ENCODE measurements at places on chromosomes 16 and 17.

DNA sequence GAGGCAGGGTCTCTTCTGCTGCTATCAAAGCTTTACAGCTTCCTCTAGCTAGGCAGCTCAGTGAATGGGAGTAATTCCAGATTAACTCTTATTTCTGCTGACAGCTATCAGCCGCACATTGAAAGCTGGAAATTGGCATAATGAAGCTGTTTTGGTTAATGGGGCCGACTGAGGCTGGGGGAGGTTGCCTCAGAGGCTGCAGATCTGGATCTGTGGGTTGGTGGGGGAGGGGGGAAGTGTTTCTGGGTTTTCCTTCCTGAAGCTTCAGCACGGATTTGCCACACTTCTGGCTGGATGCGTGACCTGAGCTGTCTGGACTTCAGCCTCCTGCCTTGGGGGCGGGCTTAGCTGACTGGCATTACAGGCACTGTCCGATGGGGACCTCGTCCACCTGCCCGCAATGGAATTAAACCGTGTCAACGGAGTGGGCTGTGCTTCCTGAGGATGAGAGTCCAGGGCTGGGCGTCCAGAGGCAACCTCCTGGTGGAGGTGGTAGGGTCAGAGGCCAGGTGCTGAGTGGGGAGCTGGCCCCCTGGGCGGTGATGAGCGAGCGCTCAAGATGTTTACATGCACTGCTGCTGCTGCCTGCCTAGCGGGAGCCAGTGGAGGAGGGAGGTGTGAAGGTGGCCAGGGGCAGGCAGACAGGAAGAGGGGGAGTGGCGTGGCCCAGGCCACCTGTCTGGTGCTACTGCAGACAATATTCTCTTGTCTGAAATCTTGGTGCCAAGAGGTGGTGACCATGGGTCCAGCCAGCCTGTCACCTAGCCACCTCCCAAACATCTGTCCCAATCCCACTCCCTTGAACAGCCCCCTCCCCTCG lies 6.7 kb upstream of the ABCC3 start:
- DNase-seq, result no peak

GRCh38 chr17:56262803-56263202 lies 109.5 kb downstream of the ANKFN1 start:
- DNase-seq, result no peak

DNA sequence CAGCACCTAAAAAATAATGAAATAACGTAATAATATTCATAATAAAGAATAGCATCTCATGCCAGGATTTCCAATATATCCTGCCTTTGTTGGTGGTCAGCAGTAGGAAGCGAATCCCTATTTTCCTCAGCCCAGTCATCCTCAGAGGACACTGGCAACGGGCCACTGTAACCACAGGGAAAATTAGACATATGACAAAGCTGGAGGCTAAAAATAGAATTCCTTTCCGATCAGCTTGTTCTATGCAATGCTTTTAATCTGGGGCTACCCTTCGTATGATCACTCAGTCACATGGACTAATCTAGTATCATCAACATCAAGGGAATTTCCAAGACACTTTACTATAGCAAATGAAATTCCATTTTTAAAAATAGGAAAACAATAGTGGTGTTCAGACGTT lies 246.9 kb upstream of the KCNJ16 start:
- DNase-seq, result peak; percentile 61

DNA sequence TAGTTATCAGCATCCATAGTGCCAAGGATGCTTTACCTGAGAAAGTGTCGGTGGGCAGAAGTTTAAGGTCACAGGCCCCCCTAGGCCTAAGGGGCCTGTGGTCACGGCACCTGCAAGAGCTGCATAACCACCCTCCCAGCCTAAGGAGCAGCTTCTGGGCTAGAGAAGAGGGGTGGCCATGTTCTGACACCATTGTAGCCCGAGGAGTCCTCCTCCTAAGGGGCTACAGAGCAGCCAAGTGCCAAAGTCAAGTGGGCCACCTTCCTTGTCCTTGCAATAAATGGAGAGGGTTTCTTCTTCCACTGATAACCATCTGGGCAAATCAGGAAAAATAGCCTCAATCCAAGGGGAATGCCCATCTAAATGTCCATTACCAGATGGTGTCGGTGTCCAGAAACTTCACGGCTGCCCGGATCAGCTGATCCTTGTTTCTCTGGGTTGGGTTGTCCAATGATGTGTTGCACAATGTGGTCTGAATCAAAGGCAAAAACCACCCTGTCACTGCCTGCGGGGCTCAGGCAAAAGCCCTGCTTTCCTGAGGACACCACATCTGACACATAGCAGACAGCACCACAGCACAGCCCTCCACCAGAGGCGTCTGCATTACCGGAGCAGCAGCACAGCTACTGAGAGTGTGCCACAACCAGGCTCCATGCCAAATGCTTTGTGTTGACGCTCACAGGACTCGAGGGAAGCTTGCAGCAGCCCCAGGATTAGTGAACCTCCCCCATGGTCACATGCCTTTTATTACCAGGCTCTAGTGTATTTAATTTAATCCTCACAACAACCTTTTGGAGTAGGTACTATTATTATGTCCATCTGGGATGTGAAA lies 12.8 kb downstream of the ATPAF2 start:
- peak; percentile 58 for DNase-seq

- DNase-seq, result no peak
Observed at GRCh38 chr16:68779891-68780290, 42.8 kb downstream of the CDH1 start.

GRCh38 chr17:69909389-69909788 lies 165.6 kb upstream of the KCNJ16 start:
- no peak for DNase-seq

- DNase-seq, result no peak
Observed at GRCh38 chr17:71380535-71380934, 740.3 kb upstream of the SOX9 start.

GRCh38 chr17:32930512-32930911 lies 2.6 kb downstream of the TMEM98 start:
- no peak for DNase-seq

- no peak for DNase-seq
Observed at GRCh38 chr17:29930409-29931010, 482 bp upstream of the SSH2 start.

GRCh38 chr17:21167303-21167702 lies 40.5 kb downstream of the DHRS7B start:
- peak; percentile 53 for DNase-seq

DNA sequence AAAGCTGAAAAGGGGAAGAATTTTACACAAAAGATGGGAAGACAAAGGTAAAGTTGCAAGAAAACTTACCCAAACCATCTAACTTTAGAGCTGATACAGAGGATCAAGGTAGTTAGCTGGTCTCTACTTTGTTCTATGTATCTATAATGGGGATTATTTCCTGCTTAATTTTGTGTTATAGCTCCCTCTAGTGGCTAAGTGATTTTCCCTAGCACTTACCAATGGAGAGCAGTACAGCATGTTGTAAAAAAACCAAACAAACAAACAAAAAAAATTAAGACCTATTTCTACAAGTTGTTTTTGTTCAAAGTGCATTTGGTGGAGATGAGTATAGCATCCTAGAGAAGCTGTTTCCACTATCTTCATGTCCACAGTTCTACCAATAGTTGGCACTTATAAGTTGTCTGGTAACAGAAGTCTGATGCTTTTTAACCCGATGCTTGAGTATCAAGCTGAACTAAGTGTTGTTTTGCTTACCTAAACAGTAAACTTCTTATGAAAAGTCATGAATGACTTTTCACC lies 7.5 kb downstream of the SRSF1 start:
- DNase-seq, result no peak

DNA sequence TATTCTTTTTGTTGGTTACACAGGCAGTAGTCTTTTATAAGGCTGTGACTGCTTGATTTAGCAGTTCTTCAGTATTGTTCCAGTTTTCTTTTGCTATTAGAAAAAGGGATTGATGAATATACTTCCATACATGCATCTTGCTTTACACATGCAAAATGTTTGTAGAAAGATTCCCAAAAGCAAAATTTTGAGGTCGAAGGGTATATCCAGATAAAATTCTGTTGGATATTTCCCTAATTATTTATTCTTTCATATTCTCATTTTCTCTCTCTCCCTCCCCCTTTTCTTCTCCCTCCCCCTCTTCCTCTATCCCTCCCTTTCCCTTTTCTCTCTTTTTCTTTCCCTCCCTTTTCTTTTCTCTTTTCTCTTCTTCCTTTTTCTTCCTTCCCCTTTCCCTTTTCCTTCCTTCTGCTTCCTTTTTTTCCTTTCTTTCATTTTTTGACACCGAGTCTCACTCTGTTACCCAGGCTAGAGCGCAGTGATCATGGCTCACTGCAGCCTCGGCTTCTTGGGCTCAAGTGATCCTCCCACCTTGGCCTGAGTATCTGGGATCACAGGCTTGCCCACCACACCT lies 46.9 kb upstream of the ADCY7 start:
- DNase-seq, result no peak

- DNase-seq, result no peak
Observed at GRCh38 chr16:1899641-1900451, 18.4 kb downstream of the HS3ST6 start.

GRCh38 chr16:58020628-58021521 lies 4.7 kb upstream of the MMP15 start:
- DNase-seq, result peak; percentile 74

DNA sequence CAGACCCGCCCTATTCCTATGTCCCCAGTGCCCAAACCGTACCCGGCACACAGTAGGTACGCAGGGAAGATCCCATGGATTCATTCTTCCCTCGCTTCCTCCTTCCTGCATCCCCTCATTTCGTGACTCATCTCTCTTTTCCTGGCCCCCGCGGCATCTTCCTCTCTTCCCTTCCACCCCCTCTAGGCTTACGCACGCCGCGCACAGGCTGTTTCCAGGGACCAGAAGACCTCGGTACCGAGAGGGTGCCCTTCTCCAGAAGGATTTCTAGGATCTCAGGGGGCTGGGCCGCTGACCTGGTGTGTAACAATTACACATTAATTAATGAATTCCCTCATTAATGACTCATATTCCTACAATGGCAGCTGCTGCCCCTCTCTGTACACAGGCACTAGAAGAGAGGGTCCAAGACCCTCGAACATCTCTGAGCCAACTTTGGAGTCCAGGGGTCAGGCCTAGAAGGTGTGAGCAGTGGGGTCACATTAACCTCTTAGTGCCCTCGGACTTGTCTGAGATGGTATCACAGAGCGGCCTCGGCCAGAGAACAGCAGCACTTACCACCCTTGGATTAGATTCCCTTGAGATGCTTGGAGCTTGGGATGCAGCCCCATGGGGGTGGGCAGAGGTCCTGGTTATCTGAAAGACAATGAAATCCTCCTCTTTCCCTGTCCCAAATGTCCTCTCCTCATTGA lies 16.8 kb upstream of the PLLP start:
- DNase-seq, result peak; percentile 56

- no peak for DNase-seq
Observed at GRCh38 chr17:63525190-63525946, 2.2 kb downstream of the KCNH6 start.
